ENCODE measurements at places on chromosomes 7 and 10.

GRCh38 chr10:13668126-13668525 lies 81.4 kb downstream of the PRPF18 start:
- DNase-seq: no peak

GRCh38 chr7:94228678-94229077 lies 166.0 kb upstream of the COL1A2 start:
- no peak for DNase-seq

GRCh38 chr7:133165529-133165928 lies 83.6 kb upstream of the CHCHD3 start:
- DNase-seq: no peak

GRCh38 chr7:31020652-31021051 lies 31.5 kb upstream of the ADCYAP1R1 start:
- DNase-seq: no peak

GRCh38 chr7:129101746-129102145 lies 42.8 kb upstream of the TSPAN33 start:
- DNase-seq: no peak

DNA sequence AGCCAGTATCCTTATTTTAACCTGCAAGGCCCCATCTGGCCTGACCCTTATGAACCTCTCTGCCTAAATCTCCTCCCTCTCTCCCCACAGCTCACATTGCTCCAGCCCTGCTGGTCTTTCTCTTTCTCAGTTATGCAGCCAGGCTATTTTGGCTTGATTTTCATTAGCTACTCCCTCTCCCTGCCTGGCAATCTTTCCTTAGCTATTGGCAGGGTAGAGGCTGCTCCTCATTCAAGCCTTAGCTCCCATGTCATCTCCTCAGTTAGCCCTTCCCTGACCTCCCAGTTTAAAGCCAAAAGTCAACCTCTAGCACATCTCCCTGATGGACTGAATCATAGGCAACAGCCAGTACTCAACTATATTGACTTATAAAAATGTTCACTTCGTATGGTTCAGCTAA lies 214.4 kb upstream of the CELF2 start:
- DNase-seq: no peak

DNA sequence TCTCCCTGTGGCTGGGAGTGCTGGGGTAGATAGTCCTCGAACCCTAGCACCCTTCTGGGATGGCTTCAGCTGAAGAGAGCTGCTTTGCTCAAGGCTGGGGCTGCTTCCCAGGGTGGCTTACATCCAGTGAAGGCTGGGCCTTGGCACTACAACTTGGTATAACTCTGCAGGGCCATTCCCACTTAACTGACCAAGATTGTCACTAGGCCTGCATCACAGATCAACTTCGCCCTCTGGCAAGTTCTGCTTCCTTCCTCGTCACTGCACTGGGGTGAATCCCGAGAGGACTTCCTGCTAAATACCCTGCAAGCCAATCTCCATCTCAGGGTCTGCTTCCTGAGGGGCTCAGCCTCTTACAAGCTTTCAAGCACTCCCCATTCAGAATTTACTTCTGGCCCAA lies 195.2 kb downstream of the DOCK4 start:
- DNase-seq: no peak

- peak; percentile 30 for DNase-seq
Measured at GRCh38 chr10:77205135-77205534, 432.5 kb downstream of the KCNMA1 start.

DNA sequence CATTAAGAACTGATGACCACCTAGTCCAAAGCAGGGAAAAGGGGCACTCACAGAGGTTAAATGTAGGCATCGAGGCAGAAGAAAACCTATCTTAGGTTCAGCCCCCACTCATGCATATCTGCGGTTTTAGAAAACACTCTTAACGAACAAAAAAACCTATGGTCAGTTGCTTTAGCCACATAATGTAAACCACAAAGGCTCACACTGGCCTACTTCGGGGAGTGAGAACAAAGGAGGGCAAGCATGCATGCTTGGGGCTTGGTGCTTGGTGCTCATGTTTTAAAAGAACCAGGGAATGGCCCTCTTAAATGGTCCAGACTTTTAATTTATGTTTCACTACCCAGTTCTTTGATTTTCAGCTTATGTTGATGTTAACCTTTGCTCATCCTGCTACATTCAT lies 14.2 kb downstream of the INSYN2A start:
- no peak for DNase-seq

GRCh38 chr7:1176891-1177373 lies 16.9 kb upstream of the ZFAND2A start:
- DNase-seq: peak; percentile 86

GRCh38 chr10:97704341-97704740 lies 9.2 kb upstream of the MARVELD1 start:
- no peak for DNase-seq

DNA sequence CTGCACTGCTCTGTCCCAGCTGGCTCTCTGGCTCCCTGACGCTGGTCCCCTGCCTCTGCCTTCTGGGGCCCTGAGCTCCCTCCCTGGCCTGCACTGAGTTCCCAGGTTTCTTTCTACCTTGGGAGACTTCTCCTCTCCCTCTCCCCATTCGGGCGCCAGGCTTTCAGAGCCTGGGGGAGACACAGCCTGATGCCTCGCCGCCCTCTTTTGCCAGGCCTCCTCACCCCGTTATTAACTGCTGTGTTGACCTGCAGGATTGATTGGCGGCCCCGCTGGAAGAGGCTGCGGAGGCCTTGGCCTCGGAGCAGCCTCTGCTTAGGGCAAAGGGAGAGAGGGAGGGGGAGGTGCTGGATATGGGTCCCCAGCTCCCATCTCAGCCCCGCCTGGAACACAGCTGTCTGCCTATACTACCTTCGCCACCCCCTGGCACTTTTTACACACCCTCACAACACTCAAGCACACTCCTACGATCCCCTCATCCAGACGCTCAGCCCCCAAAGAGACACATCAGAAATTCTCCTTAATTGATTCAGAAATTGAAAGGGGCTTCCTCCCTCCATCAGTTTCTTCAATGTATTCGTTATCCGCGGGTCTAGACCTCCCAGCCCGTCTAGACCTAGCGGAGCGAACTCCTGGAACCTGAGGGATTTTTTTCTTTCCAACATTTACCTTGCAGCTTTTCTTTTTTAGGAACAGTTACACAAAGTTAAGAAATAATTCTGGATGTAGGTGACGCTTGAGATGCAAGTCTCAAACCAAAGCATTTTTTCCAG lies 7.1 kb upstream of the PAX2 start:
- DNase-seq: no peak

DNA sequence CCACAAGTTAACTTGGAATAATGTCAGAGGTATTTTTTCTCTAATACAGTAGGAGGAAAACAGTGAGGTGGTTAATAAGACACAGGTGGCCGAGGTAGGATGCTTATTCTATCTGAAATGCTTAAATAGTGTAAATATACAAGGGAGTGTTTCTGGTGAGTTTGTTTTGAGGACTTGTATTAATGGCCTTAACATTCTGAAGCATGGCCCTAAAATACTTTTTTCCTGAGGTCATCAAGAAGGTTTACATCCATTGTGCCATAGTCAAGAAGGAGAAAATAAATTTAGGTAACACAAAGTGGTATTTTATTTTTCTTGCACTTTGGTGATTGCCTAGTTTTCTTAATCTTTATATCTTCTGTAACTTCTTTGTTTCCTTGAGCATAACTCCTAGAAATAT lies 18.8 kb downstream of the GNAI1 start:
- no peak for DNase-seq

GRCh38 chr10:103803941-103804340 lies 51.4 kb downstream of the SH3PXD2A start:
- DNase-seq: no peak

DNA sequence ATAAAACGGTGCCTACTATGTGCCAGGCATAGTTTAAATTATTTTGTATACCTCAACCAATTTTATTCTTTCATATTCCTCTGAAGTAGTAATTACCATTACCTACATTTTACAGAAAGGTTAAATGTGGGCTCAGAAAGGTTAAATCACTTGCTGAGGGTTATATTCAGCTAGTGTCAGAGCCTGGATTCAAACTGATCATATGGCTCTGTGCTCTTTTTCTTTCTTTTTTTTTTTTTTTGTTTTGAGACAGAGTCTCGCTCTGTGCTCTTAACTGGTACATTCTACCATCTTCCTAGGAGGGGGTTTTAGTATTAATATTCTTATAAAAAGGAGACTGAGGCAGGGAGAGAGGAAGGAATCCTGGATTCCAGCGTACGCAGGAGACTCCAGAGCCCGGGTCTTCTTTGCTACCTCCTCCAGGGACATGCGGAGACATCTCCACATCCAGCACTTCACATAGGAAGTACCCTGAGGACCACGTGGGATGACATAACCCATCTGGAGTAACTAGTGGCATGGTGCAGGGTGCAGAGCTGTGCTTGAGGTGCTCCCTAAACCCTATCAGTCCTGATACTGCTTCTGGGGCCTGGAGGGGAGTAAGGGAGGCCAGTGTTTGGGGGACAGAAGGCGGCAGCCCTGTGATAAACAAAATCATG lies 29.6 kb upstream of the ATXN7L1 start:
- no peak for DNase-seq

DNA sequence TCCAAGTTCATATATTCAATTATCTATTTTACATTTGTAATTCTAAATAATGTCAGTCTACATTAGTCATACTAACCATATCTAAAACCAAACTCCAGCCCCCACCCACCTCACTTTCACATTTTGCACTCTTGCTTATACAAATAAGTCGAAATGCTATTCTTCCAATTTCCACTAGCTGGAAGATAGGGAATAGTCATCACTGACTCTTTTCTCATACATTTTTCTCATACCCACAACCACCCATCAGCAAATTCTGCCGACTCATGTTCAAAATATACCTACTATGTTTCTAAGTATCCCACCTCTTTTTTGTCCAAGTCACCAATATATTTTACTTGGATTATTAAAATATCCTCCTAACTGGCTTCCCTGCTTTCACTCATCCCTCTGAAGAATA lies 93.2 kb upstream of the DGKB start:
- no peak for DNase-seq

DNA sequence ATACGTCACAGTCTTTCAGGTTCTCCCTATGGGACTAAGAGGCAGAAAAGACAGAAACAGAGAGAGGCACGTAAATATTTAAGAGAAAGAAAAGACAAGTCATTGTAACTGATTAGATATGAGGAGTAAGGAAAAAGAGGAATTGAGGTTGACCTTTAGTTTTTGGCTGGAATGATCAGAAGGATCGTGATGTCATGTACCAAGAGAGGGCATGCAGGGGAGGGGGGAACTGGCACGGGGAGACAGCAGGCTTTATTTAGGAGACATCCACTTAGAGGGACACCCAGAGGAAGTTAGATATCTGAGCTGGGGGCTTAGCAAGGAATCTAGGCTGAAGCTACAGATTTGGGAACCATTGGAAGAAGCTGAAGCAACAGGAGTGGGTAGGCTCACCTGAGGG lies 9.2 kb upstream of the LRRC20 start:
- DNase-seq: no peak

DNA sequence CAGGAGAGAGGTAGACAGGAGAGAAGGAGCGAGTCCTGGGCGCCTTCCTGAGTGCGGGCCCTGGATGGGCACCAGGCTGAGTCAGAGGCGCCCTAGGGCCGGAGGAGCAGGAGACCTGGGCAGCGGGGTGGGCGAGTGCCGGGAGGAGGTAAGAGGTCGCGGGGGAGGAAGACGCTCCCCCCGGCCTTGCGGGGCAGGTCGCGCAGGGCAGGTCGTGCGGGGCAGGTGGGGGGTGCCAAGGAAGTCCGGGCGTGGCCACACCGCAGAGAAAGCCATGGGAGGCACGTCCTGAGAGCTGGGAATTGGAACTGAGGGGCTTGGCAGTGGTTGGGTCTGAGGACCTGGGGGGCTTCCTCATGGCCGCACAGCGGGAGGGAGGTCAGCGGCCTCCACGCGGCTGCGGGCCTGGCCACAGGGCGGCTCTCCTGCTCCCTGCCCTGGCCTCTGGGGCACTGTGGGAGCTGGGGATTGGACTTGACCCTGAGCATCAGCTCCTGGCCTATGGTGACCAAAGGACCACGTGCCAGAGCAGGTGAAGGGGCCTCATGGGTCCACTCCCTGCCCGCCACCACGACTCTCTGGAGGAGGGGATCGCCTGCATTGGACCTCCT lies 935 bp downstream of the MMP21 start:
- DNase-seq: no peak

GRCh38 chr7:2886900-2887299 lies 42.8 kb upstream of the GNA12 start:
- peak; percentile 85 for DNase-seq

- DNase-seq: no peak
Measured at GRCh38 chr10:33917069-33917780, 582.8 kb upstream of the NRP1 start.

GRCh38 chr10:103747193-103747865 lies 108.0 kb downstream of the SH3PXD2A start:
- no peak for DNase-seq

DNA sequence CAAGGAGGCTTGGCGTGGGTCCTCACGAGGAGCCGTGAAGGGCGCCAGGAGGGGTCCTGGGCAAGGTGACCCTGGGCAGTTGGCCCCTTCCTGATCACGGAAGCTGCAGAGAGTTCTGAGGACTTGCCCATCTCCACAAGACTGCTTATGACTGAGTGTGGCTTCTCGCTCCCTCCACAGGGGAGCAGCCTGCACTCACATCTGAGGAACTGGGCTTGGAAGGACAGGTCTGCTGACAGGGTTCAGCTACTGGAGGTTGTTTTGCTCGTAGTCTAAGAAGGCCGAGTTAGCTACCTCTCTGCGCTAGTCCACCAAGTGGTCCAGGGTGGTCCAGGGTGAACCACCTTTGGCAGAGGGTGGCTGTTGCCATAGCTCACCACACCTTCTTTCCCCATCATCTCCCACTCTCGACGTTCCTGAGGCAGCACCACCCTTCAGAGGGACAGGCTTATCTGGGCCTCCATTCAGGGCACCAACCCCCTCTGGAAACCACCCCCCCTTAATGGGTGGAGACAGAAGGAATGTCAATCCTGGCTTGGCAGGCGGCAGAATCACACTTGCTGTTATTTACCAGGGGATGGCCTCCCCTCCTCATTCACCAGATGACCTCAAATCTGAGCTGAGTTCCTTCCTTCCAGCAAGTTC lies 38.2 kb downstream of the FAM53B start:
- peak; percentile 26 for DNase-seq
